Keratinocyte (primary cell): ENCODE measurements at places on chromosomes 6 and 20. TPM values are rescaled to one million over a fixed set of nuclear protein-coding genes. Genes with fewer than 3 reads are reported as not detected.

The BMP5 gene
- not detected in 3 replicates for polyA plus RNA-seq

GRCh38 chr6:39844866-39845265 is 52.7 kb downstream of the DAAM2 start:
- no peaks in the 10 kb centered on the region for H3K36me3 ChIP-seq
- no peak for DNase-seq
- H3K4me3 ChIP-seq, result no peak overlapping the region

- peak overlapping the region; percentile 44 for H3K4me3 ChIP-seq
- no peak for DNase-seq
- H3K4me1 ChIP-seq, result peaks cover 52% of the 10 kb centered on the region
- H3K27me3 ChIP-seq, result no peaks in the 10 kb centered on the region
Observed at GRCh38 chr20:41048461-41049301, 20.1 kb downstream of the TOP1 start.

DNA sequence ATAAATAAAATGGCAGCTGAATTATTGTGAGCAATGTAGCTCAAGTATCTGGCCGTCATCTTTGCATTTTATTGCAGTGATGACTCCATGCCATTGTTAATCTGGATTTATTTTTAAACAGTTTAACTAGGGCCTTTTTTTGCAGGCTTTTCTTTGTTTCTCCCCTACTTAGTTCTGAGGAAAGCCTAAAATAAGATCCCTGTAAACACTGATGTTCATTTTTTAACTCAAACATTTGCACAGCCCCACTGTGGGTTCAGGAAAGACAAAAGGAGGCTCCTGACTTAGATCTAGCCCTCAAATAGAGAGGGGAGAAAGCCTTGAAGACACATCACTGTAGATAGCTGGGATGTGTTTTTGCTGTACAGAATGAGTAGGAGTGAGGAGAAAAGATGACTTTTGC is 69.2 kb downstream of the PLEKHG1 start:
- no peaks in the 10 kb centered on the region for H3K27me3 ChIP-seq
- no peak overlapping the region for H3K27ac ChIP-seq
- H3K4me1 ChIP-seq, result peaks cover 15% of the 10 kb centered on the region
- DNase-seq, result no peak
- H3K4me3 ChIP-seq, result no peak overlapping the region

DNA sequence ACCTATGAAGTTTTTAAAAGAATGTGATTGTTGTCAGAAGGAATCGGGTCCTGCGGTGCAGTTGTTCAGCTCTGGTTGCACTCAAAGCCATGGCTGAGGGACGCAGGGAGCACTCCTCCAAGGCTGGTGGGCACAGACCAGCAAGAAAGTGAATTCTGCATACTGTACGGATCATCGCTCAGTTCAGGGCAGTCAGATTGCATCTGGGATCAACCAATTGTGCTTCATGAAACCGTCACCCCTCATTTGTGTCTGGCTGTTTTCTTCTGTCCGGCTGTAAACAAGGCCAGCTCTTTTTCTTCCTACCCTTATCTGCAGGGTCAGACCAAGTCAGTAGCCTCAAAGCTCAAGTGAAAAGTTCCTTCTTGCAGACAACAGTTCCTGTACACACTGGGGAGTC is 478.3 kb downstream of the TFAP2A start:
- peaks cover 2% of the 10 kb centered on the region for H3K4me1 ChIP-seq
- no peak for DNase-seq
- H3K27ac ChIP-seq, result no peak overlapping the region
- H3K4me3 ChIP-seq, result no peak overlapping the region
- H3K36me3 ChIP-seq, result no peaks in the 10 kb centered on the region
- H3K27me3 ChIP-seq, result no peaks in the 10 kb centered on the region

- H3K27ac ChIP-seq, result no peak overlapping the region
- no peak for DNase-seq
- H3K36me3 ChIP-seq, result peaks cover 38% of the 10 kb centered on the region
- H3K4me3 ChIP-seq, result no peak overlapping the region
Observed at GRCh38 chr6:33279257-33279695, 2.4 kb downstream of the B3GALT4 start.

GRCh38 chr20:53875452-53875851 is 194.9 kb downstream of the BCAS1 start:
- H3K27ac ChIP-seq, result no peak overlapping the region
- H3K4me1 ChIP-seq, result peaks cover 21% of the 10 kb centered on the region
- H3K36me3 ChIP-seq, result no peaks in the 10 kb centered on the region
- H3K27me3 ChIP-seq, result no peaks in the 10 kb centered on the region

GRCh38 chr6:57262488-57262887 is 40.4 kb upstream of the RAB23 start:
- H3K27me3 ChIP-seq, result no peaks in the 10 kb centered on the region
- DNase-seq, result no peak
- H3K27ac ChIP-seq, result no peak overlapping the region

DNA sequence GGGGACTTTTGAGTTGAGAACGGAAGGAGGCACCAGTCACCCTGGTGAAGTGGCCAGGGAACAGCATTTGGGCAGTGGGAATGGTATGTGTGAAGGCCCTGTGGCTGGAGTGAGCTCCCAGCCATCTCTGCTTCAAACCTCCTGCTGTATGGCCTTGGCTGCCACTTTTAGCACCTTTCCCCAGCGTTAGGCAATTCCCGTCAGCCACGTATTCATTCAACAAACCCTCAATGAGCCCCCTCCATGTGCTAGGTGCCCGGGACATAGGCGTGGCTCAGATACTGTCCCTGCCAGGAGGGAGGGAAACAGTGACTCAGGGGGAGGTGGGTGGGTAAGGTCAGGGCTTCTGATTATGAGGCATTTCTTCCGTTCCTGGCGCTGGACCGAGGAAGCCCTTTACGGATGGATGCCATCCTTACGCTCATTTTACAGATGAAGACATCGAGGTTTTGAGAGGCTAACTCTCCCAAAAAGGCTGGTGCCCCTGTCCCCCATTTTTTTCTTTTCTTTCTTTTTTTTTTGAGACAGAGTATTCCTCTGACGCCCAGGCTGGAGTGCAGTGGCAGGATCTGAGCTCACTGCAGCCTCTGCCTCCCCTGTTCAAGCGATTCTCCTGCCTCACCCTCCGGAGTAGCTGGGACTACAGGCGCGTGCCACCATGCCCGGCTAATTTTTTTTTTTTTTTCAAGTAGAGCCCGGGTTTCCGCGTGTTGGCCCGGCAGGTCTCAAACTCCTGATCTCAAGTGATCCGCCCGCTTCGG is 37.5 kb downstream of the SRC start:
- H3K27me3 ChIP-seq, result no peaks in the 10 kb centered on the region
- DNase-seq, result no peak
- H3K36me3 ChIP-seq, result peaks cover 34% of the 10 kb centered on the region

GRCh38 chr6:26525838-26526237 is 12.3 kb upstream of the HMGN4 start:
- H3K4me1 ChIP-seq, result peaks cover 14% of the 10 kb centered on the region
- no peaks in the 10 kb centered on the region for H3K36me3 ChIP-seq
- H3K27me3 ChIP-seq, result no peaks in the 10 kb centered on the region
- H3K4me3 ChIP-seq, result no peak overlapping the region
- H3K27ac ChIP-seq, result no peak overlapping the region

The COL21A1 gene
- 0.08 to 0.16 TPM (median 0.13 TPM) in 3 replicates for polyA plus RNA-seq

DNA sequence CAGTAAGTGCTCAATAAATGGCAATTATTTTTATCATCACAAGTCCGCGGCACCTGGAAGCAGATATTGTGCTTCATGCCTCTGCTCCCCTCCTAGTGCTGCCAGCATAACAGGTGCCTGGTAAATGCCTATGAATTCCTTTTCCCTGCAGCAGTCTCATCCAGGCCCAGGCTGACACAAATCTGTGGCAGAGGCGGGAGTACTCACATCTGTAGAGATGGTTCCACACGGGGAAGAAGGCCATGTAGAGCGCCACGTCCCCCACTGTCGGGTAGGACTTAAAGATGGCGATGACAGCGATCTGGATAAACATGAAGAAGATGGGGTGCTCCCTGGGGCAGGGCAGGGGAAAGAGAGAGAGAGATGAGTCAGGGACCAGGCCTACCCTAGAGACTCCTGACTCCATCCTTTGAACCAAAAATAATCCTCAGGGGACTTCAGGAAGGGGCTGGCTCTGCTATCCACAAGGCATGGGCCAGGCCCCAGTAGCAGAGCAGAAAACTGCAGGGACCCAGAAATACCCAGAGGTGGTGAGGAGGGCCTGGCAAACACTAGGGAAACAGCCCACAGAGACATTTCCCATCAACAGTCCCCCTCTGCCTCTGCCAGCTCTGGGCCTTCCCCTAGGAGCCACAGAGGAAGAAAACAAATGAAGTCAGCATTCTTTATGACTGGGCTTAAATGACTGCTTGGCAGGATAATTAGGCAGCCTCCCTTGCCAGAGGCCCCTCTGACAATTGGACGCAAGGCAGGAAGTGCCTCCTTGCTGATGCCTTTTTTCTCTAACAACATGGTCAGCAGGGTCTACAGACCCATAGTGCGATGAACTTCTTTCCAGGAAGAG is 23.0 kb downstream of the MAP1LC3A start:
- peaks cover 25% of the 10 kb centered on the region for H3K4me1 ChIP-seq
- DNase-seq, result no peak
- no peak overlapping the region for H3K4me3 ChIP-seq
- no peak overlapping the region for H3K27ac ChIP-seq
- H3K36me3 ChIP-seq, result peaks cover 2% of the 10 kb centered on the region

GRCh38 chr20:4026093-4026601 is 10.8 kb upstream of the RNF24 start:
- H3K27ac ChIP-seq, result peak overlapping the region; percentile 48
- H3K27me3 ChIP-seq, result no peaks in the 10 kb centered on the region
- no peaks in the 10 kb centered on the region for H3K36me3 ChIP-seq
- no peak overlapping the region for H3K4me3 ChIP-seq

The PNLDC1 gene
- polyA plus RNA-seq, result 0.05 to 0.14 TPM (median 0.12 TPM) in 3 replicates

- H3K4me3 ChIP-seq, result no peak overlapping the region
- DNase-seq, result no peak
- H3K36me3 ChIP-seq, result no peaks in the 10 kb centered on the region
- H3K27me3 ChIP-seq, result no peaks in the 10 kb centered on the region
- H3K27ac ChIP-seq, result no peak overlapping the region
Observed at GRCh38 chr6:150313781-150314180, 55.0 kb upstream of the IYD start.

The SAMD10 gene
- polyA plus RNA-seq, result 0.45 to 0.93 TPM (median 0.75 TPM) in 3 replicates

DNA sequence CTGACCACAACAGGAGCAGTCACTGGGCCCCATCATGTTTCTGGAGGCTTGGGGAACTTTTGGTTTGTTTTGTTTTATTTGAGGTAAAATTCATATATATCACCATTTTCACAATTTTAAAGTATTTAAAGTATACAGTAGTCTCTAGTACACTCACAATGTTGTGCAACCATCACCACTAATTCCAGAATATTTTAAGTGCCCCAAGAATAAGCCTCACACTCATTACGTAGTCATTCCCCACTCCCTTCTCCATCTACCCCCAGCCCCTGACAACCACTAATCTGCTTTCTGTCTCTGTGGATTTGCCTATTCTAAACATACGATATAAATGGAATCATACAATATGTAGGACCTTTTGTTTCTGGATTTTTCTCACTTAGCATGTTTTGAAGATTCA is 29.0 kb downstream of the RTN4IP1 start:
- H3K4me1 ChIP-seq, result no peaks in the 10 kb centered on the region
- no peak overlapping the region for H3K4me3 ChIP-seq
- DNase-seq, result no peak
- H3K36me3 ChIP-seq, result no peaks in the 10 kb centered on the region
- H3K27ac ChIP-seq, result no peak overlapping the region
- H3K27me3 ChIP-seq, result no peaks in the 10 kb centered on the region

The PCK1 gene
- not detected in 3 replicates for polyA plus RNA-seq

The HSPA1L gene
- polyA plus RNA-seq, result 0.31 to 0.60 TPM (median 0.54 TPM) in 3 replicates

- peaks cover 18% of the 10 kb centered on the region for H3K4me1 ChIP-seq
- peak; percentile 67 for DNase-seq
- no peaks in the 10 kb centered on the region for H3K27me3 ChIP-seq
- no peaks in the 10 kb centered on the region for H3K36me3 ChIP-seq
- H3K4me3 ChIP-seq, result no peak overlapping the region
Observed at GRCh38 chr6:6856538-6857523, 250.9 kb upstream of the RREB1 start.

DNA sequence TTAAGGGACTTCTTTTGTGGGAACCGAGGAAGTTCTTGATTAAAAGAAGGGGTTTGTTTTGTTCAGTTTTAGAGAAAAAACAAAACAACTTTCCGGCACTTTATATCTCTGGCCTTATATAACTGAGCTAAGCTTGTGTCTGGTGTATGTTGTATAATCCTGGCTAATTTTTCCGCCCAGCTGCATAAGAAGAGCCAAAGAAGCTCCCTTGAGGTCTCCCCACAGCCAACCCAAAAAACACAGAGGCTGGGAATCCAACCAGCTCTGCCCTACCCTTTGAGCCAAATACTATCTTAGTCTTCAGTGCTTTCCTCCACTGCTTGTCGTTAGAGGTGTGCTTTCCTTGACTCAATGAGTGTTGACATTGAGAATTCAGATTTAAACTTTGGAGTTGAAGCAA is 45.5 kb upstream of the RNF146 start:
- no peak overlapping the region for H3K27ac ChIP-seq
- no peaks in the 10 kb centered on the region for H3K4me1 ChIP-seq
- no peak overlapping the region for H3K4me3 ChIP-seq
- H3K36me3 ChIP-seq, result no peaks in the 10 kb centered on the region
- no peaks in the 10 kb centered on the region for H3K27me3 ChIP-seq

The BPIFA1 gene
- not detected in 3 replicates for polyA plus RNA-seq

DNA sequence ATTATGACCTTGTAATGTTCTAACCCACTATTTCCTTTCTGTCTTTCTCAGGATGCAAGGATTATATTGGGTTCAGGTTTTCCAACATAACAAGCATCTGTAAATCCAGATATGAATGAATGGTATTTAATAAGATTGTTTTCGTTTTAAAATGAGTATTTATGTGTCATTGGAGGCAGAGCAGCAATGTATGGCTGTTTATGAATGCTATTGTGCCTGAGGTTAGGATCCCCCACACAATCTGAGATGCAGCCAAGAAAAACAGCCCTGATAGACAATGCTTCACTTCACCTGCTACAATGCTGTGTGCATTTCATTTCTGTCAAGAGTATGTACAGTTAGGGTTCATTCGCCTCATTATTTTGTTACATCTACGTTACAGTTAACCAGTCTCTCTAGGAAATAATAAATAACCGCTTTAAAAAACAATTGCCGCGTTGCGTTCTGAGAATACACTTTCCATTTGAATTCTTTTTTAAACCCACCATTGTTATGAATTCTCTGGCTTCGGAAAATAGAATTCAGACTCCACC is 19.6 kb downstream of the TFAP2A start:
- H3K4me3 ChIP-seq, result no peak overlapping the region
- H3K36me3 ChIP-seq, result peaks cover 16% of the 10 kb centered on the region

DNA sequence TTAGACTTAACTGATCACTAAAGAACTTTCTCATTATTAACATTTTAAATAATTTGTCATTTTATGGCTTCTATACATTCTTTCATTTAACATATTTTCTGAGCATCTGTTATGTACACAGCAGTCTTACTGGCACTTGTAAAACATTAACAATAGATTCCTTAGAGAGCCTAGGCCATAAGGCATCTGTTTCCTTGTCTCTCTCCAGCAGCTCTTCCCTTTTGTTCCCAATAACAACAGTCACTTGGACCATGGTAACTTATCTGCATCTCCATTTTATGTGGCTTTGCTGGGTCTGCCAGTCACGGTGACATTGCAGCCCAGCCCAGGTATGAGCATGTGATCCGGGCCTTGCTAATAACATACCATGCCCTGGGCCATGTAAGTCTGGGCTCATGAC is 11.7 kb upstream of the TASP1 start:
- H3K4me1 ChIP-seq, result no peaks in the 10 kb centered on the region
- H3K4me3 ChIP-seq, result no peak overlapping the region
- no peak for DNase-seq
- H3K27me3 ChIP-seq, result no peaks in the 10 kb centered on the region
- H3K27ac ChIP-seq, result no peak overlapping the region
- H3K36me3 ChIP-seq, result no peaks in the 10 kb centered on the region
